ENCODE measurements at places on chromosomes 6 and 20.
A peak's percentile ranks its signal among the peaks of the same experiment; 100 is the strongest.

GRCh38 chr6:16331384-16332174 is 93.2 kb downstream of the GMPR start:
- DNase-seq, result peak; percentile 81

DNA sequence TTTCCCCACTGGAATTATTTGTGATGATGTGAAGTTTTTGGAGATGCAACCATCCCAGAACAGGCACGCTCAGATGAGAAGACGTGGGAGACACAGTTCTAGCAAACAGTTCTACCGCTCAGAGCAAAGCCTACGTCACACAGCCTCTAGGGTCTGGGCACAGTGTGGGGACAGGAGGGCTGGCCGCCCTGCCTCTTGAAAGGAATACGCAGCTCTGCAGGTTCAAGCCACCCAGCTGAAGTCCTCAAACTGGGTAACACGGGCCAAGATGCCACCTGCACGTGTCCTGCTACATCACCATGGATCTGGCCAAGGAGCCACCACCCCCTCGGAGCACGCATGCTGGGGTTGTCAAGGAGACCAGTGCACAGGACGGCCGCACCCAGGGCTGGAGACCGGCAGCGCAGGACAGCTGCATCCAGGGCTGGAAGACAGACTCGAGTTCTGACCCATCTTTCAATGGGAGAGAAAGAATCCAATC is 75.0 kb downstream of the NOL4L start:
- no peak for DNase-seq

DNA sequence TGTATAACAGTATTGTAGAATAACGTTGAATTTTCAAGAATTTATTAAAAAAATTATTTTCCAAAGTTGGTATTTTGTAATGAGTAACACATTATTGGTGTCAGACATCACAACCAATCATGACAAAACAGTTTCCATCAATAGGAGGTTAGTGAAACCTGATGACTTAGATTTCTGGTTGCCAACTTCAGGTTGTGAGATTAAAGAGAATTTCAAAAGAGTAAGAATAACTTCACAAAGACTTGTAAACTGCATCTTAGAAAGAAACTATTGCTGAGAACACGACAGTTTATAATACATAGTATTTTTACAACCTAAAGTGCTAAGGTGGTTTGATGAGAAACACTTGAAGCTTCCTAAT is 159.2 kb upstream of the ARG1 start:
- DNase-seq, result no peak

DNA sequence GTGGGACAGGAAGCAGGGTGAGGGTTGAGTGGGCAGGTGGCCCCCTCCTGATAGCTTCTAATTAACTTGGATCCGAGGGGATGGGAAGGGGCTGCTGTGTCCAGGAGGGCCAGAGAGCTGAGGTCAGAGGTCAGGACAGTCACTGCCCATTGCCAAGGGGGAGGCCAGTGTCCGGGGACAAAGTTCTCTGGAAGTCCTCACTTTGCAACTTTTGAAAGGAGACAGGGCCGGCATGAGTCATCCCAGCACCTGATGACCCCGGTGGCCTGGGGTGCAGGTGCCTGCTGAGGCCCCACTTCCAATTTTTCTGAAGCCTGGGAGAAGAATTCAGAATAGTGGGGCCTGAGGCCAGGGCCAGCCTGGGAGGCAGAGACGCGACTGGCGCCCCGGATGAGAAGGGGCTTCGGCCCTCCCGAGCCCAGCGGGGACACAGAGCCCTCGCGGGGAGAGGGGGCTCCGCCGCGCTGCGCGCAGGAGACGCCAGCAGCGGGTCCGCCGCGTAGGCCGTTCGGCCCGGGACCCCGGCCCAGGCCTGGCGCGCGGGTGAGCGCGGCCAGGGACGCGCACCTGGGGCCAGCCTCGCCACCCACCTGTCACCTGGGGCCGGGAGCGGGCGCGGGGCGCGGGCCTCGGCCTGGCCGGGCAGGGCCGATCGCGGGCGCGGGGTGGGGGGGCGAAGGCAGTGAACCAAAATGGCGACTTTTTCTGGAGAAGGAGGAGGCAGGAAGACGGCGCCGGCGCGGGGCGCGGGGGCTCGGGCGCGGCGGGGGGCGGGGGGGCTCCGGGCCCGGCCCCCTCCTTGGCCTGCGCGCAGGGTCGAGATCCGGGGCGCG is 586 bp downstream of the ZNF512B start:
- DNase-seq, result no peak

GRCh38 chr6:142162780-142163179 is 15.7 kb downstream of the VTA1 start:
- DNase-seq, result no peak

Measured in fibroblast of skin of scalp (primary cell).